CD4-positive, alpha-beta T cell treated with Interleukin-1 beta for 1 hour (primary cell): ENCODE measurements at places on chromosomes 5 and 9.

GRCh38 chr9:35056571-35057270 is 15.7 kb downstream of the VCP start:
- no peak for DNase-seq

GRCh38 chr5:79059674-79060073 is 9.8 kb downstream of the DMGDH start:
- DNase-seq, result no peak

DNA sequence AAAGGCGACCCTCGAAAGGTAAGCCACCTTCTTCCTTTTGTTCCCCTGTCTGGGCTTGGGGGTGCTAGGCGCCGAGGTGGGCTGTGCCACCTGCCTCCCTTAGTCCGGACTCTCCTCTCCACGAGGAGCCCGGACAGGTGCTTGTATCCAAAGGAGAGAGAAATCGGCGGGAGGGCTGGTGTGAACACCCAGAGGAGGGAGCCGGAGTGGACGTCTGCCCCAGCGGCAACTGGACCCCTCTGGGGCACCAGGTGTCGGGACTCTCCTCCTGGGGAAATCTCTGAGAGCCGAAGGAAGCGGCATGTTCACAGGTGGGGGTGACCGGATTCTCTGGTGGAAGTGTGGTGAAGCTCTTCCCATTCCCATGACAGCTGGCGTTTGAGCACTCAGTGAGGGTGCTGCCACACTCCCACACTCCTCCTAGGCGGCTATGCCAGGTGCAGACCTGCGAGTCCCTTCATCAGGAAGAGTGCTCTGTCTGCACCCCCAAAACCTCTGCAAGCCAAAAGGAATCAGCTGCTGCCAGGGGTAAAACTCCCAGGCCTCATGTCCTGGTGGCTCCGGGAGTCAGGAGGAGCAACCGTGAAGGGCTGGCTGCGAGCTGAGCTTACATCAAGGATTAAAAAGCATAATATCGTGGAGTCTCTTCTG is 921 bp downstream of the KCNIP1 start:
- DNase-seq, result no peak

- no peak for DNase-seq
Observed at GRCh38 chr5:74105126-74105780, 479.3 kb downstream of the ARHGEF28 start.

GRCh38 chr5:178331491-178331996 is 98.9 kb upstream of the PHYKPL start:
- no peak for DNase-seq
